Stimulated activated CD8-positive, alpha-beta memory T cell treated with anti-CD3 and anti-CD28 coated beads, Interleukin-4, amount 100 ng/mL, for 4 hours (primary cell): ENCODE measurements at places on chromosomes 1 and 21.

GRCh38 chr1:181985936-181986906 is 75.3 kb downstream of the ZNF648 start:
- DNase-seq = no peak

DNA sequence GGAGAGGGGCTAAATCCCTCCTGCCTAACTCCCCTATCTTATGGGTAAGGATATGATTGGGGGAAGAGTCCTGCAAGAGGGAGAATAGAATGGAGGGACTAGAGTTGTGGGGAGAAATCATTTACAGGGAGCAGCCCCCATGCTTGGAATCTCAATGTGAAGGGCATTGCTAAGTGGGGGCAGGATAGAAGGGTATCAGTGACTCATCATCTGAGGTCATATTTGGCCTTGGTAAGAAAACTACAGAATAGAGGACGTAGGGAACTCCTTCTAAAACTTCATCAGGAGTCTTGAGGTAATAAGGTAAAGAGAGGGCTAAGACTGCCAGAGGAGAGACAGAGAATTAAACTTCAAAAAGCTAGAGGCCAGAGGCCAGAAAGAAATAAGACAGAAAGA is 487 bp downstream of the HJV start:
- no peak for DNase-seq

- DNase-seq = no peak
Observed at GRCh38 chr1:230807029-230807428, 59.8 kb downstream of the CAPN9 start.

GRCh38 chr1:109441069-109441468 is 14.8 kb upstream of the PSMA5 start:
- no peak for DNase-seq

GRCh38 chr1:106755682-106756406 is 300.6 kb upstream of the PRMT6 start:
- DNase-seq = no peak

DNA sequence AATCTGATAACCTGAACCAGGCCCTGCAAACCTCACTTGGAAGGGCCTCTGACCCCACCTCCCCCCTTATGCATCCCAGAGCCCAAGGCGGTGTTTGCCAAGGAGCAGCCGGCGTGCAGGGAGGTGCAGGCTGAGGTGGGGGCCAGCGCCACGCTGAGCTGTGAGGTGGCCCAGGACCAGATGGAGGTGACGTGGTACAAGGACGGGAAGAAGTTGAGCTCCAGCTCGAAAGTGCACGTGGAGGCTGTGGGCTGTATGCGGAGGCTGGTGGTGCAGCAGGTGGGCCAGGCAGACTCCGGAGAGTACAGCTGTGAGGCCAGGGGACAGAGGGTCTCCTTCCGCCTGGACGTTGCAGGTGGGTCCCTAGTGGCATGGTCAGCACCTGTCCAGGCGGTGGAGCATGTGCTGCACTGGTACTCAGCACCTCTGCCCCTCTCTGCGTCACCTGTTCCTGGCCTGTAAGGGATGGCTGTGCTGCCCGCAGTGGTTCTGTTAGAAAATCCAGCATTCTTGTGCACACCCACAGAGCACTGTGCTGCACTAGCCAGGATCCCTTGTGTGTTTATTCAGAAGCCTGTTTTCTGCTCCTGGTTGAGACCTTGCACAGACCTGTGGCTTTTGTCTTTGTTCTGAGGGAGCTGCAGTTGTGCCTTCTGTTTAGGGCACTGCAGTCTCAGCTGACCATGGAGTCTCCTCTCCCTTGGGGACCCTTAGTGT is 11.6 kb downstream of the OBSCN start:
- no peak for DNase-seq

DNA sequence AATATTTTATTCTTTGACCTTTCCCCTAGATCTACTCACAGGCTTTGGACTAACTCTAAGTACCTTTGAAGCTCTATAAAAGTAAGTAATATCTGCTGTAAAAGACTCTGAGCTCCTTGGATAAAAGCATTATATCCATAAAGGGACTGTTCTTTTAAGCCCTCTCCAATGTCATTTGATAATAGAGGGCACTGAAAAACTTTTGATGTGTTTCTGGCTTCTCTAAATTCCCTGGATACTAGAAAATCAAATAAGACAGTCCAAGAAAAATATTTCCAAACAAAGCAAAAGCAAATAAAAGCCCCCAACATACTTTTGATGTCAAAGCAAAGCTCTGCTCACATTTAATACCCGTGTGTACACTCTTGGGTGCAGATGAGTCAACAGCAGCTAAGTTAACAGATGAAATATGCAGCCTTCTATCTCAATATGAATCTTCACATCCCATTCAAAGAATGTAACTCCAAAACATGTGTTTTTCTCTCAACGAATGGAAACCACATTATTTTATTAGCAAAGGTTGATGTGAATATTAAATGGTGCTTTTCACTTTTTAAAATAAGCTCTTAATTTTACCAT is 230.3 kb downstream of the CENPF start:
- DNase-seq = no peak

- no peak for DNase-seq
Observed at GRCh38 chr1:107637101-107637500, 327.9 kb downstream of the VAV3 start.

DNA sequence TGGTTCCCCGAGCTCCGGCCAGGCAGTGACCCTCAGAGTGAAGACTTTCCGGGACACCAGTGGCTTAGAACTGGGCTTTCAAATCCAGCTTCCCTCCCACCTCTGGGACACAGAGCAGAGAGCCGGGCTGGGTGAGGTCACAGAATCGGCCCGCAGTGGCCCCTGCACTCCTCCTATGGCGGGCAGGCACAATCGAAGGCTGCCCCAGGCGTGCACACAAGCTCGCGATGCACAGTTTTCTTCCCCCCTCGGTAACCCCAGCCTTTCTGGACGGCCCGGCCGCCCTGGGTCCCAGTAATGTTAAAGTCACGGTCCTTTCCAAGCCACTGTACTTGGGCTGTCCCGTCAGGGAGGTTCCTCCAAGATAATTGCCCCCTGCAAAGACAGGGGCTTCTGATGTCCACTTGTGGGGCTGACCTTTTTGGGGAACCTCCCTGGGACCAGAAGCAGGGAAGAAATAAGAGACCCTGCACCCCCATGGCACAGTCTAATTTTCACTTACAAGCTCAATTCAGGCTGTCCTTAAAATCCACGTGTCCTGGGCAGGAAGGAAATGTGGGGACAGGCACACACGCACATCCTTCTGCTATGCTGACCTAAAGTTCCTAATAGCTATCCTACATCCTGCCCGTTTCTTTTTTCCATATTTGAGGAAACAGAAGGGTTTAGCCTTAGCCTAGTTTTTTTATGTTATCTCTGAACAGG is 13.7 kb downstream of the TFF3 start:
- no peak for DNase-seq

DNA sequence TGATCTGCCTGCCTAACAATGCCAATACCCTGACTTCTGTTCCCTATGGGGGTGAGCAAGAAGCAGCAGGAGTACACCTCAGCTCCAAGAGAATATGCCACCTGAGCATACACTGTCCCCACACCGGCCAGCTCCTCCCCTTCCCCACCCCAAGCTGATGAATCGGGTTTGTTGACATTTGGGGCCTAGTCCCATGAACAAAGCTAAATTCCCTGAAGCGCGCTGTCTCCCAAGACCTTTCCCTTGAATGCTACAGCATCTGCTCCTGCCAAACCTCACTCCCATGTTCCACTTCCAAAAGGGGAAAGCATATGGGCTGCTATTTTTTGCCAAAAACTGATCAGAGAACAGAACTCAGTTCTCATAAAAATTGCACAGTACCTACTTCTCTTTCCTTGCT is 220.4 kb upstream of the CAMK1G start:
- DNase-seq = no peak

GRCh38 chr1:163410073-163410999 is 88.6 kb downstream of the NUF2 start:
- no peak for DNase-seq

DNA sequence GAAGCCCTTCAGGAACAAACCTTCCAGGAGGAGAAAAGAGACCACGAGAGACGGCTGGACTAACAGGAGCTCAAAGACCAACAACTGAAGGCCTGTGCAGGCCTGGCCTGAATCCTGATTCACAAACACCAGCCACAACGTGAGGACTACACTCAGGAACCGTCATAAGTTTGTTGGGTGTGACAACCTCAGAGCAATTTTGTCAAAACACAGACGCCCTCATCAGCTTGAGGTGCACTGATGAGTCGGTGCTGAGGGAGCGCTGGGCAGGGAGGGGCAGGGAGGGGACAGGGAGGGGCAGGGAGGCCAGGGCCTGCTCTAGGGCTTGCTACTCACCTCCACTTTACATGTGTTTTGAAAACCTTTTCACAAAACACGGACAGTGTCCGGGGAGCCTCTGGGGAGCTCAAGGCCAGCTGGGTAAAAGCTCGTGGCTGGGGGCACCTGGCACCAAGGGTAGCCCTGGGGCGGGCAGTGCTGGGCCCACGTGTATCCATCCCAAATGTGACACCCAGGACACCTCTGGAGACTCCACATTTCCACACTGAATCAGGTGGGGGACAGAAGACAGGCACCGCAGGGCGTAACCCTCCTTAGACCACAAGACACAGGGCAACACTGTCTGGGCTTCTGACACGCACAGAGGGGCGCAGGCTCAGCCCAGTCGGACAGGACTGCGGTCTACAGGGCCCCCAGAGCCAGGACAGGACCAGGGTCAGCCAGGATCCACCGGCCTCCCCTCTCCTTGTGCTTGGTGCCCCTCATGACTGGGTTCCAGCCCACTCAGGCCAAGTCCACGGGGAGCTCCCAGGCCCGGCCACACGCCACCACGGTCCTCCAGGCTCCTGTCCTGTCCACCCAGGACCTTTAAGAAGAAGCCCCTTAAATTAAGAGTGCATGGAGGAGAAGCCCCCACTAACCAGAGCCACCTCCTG is 16.5 kb downstream of the LSS start:
- DNase-seq = no peak

DNA sequence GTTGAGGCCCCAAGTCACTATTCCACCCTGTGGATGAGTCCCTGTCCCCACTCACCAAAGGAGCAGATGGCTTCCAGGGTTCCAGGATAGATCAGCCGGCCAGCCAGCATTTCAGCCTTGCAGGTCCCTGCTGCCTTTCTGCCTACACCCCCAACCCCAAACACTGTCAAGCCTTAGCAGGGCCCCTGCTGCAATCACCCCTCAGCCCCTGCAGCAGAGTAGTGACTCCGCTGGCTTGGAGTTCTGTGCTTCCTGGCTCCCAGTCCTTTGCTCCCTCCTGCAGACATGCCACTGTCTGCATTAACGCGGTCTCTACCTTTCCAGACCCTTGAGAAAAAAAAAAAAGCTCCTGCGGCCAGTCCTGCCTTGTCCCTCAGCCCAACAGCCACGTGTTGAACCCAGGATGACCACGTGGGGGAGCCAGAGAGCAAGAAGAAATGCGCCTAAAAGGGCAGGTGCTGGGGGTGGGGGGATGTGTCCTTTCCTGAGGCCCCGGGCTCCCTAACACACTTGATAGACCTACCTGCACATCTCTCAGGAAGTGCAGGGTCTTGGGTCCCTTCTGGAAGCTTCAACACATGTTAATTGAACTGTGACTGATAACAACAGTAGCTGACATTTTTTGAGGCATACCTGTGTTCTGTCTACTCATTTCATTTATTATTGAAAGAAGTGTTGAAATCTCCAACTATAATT is 37.4 kb downstream of the RASSF5 start:
- peak; percentile 87 for DNase-seq

DNA sequence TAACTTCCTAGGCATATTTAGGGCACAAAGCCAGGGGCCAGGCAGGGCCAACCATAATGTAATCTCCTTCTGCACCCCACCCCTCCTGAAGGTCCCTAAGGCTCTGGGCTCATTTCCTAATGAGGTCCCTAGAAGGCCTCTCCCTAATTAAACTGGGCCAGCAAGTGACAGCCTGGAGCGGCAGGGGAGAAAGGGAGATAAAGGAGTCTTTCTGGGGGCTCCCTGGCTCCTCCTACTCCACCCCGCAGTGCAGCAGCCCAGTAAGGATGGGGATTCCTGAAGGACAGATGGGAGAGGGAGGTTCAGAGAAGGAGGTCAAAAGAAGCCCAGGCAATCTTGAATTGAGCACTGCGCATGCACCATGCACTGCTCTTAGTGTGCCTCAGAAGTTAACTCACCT is 12.8 kb downstream of the LRP8 start:
- no peak for DNase-seq

GRCh38 chr1:241115784-241116183 is 241.2 kb downstream of the RGS7 start:
- no peak for DNase-seq

- DNase-seq = no peak
Observed at GRCh38 chr1:22888320-22889075, 84.2 kb downstream of the LACTBL1 start.

DNA sequence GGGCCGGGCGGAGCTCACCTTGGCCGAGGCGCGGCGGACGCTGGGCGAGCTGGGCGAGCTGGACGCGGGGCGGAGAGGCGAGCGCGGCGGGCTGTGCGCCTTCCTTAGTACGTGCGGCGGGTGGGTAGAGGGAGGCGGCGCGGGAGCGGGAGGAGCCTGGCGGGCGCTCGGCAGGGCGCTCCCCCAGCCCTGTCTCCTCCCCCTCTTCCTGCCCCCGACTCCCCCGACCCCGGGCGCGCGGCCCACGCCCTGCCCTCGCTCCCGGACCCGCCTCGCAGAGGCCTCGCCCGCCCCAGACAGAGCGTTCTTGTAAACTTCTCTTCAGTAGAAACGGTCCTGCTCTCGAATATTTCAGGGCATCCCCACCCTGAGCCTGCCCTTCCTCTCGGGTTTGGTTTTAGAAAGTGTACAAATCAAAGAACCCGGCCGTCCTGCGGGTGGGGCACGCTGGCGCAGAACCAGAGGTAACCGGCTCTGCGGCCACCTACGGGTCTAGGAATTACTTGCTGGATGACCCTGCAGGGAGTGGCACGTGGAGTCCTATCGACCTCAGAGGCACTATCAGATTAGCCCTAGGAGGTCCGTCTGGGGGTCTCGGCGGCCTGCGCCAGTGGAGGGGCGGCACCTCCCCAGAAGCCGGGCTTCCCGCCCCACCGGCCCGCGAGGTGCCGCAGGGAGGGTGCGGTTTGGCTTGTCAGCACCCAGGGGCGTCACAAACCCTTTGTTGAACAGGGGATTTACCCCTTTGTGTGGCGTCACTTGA is at the start of gene S100A10:
Gene S100A10, minus strand, starts transcription at position 126 of the 763 bp plus-strand sequence. CDS start 7,629 bp downstream, outside the sequence.
- DNase-seq = no peak

- DNase-seq = no peak
Observed at GRCh38 chr1:217141711-217142110, 418.5 kb upstream of the ESRRG start.

GRCh38 chr1:165890684-165891083 is 63.3 kb downstream of the UCK2 start:
- no peak for DNase-seq

DNA sequence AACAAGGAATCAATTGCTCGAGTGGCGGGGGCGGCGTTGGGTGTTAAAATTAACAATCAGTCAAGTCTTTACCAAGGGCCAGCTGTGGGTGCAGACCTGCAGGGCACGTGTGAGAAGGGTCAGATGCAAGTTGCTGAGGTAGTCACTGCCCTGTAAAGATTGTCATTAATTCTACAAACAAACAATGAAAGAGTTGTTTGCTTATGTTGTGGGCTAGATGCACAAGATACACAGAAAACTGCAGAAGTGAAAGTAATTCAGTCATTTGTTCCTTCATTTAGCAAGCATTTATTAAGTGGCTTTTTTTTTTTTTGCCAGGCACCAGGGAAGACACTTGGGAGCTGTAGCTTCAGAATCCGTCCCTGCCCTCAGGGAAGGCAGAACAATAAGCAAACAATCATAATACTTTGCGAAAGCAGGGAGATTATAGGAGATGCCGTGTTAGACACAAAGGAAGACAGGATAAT is 79.5 kb downstream of the NR5A2 start:
- DNase-seq = no peak

GRCh38 chr1:236222632-236223031 is 59.1 kb downstream of the ERO1B start:
- DNase-seq = no peak
